Activated naive CD4-positive, alpha-beta T cell (primary cell): ENCODE measurements at places on chromosomes 1 and 21.

GRCh38 chr1:12415038-12415466 lies 185.2 kb downstream of the VPS13D start:
- no peak for DNase-seq

GRCh38 chr1:53574621-53575020 lies 115.4 kb downstream of the DMRTB1 start:
- no peak for DNase-seq

- DNase-seq = no peak
Measured at GRCh38 chr1:240093120-240093961, 1.7 kb downstream of the FMN2 start.

DNA sequence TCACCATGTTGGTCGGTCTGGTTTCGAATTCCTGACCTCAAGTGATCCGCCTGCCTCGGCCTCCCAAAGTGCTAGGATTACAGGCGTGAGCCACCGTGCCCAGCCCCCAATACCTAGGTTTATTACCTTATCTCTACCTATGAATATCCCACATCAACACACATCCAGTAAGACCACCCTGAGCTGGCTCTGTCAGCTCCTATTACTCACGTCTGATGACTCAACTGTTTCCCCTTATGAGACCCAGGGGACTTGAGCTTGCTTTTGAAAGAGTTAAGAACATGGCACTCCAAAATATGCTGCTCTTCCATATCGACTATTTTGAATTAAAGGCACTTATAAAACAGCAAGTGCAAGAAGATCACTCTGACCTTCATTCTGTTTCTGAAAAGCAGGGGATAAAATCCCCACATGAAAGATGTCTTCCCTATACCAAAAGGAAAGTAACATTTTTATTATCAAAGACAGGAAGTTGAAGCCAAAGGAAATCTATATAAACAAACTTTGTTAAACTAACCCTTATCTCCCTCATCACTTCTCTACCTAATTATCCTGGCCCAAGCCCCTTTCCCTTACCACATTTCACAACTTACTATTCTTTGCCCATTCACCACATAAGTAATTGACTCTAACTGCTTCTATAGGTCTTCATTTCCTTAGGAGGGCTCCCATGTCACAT lies 41.3 kb upstream of the OSBPL9 start:
- DNase-seq = no peak

- no peak for DNase-seq
Measured at GRCh38 chr1:59125154-59125553, 171.7 kb upstream of the FGGY start.

DNA sequence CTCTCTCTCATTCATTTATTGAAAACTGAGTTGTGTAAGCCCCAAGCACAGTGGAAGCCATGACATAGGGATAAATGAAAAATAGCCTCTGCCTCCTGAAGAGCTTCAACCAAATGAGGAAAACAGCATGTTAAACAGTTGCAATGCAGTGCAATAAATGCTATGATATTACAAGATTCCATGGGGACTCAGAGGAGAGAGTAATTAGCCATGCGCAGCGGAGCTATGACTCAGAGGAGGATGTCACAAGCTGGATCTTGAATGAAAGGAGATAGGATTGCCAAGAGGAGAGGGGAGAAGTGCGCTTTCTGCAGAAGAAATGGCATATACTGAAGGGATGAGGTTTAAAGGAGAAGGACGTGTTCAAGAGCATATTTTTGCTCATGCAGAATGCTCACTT lies 231.3 kb upstream of the PLXNA2 start:
- no peak for DNase-seq

DNA sequence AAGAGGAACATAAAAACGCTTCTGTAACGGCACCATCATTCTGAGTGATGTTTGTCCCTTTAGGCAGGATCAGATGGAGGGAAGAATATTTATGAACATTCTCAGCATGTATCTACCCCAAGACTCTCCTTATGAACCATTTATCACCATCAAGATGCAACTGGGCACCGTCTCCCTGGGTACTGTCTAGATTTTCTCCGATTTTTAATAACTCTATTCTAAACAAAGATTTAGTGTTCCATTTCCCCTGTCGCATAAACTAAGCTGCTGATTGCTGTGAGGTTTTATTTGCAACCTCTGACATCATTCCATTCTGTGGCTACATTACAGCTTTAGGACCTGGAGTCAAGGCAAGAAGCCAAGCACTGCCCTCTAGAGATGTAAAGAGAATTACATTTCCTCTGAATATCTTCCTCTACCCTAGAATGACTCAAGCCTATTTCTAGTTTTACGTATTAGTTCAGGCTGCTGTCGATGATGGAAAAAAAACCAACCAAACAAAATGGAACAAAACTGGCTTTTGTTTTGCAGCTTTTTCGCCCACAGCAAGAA lies 130.1 kb upstream of the MAP1LC3C start:
- no peak for DNase-seq

DNA sequence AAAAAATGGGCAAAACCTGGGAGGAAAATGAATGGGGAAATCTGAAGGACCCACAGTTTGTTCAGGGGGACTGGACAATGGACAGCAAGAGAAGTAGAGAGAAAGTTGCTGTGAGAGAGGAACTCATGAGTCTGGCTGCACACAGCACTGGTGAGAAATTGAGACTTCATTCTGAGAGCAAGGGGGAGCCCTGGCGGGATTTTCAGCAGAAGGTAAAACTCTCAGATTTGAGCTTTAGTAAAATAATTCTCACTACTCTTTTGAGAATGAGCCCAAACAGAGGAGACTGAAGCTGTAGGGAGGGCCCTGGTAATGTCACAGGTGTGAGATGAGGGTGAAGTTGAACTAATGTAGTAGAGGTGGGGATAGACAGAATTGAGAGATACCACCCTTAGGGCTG lies 438.6 kb downstream of the OMA1 start:
- no peak for DNase-seq

GRCh38 chr1:67869233-67869632 lies 36.0 kb upstream of the GNG12 start:
- no peak for DNase-seq

DNA sequence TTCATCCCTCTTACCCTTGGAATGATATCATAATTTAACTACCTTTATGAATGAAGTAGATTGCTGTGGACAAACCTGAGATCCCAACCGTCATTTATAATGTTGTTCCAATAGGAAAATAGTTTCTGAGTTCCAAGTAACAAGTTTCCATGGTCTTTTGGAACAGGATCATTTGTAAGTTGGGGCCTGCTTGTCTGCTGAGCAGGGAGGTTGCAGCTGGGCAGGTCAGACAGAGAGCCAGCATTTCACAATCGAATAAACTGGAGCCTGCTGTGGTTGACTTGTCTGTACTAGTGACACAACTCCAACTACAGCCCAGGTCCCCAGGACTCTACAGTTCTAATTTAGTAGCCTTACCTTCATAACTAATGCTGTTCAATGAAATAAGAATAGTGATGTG lies 18.6 kb upstream of the RALGPS2 start:
- DNase-seq = no peak

- no peak for DNase-seq
Measured at GRCh38 chr1:64975127-64975526, 8.8 kb upstream of the JAK1 start.

GRCh38 chr1:14815175-14815877 lies 216.8 kb downstream of the KAZN start:
- DNase-seq = no peak

DNA sequence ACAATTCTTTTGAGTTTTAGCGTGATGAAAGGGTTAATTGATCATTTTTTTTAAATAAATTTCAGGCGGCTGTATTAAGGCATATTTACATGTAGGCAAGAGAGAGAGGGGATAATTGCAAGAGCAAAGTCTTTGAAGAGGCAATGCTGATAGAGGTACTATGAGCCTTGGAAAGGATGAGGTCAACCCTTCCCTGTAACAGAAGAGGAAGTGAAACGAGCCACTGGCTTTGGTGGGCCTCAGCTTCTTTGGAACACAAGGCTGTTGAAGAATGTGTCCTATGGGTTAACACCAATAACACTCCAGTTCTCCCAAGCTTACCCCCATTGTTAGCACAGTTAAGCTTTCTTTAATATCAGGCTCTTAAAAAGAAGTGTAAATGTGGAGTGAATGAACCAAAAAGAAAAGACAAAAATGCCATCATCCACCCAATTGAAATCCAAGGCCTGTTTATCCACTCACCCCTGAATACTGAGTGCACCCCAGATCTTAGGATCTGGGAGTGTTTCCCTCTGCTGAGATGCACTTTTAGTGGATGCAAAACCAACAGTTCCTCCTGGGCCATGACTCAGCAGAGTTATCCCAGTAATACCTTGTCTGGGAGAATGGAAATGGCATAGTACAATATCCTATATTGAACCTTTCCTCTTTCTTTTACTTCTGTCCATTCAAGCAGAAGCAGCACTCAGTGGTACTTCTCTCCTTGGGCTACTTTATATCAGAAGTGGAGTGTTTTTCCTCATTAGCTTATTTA lies 216.4 kb downstream of the SLC44A5 start:
- no peak for DNase-seq

GRCh38 chr1:117176579-117176978 lies 34.1 kb downstream of the VTCN1 start:
- no peak for DNase-seq

DNA sequence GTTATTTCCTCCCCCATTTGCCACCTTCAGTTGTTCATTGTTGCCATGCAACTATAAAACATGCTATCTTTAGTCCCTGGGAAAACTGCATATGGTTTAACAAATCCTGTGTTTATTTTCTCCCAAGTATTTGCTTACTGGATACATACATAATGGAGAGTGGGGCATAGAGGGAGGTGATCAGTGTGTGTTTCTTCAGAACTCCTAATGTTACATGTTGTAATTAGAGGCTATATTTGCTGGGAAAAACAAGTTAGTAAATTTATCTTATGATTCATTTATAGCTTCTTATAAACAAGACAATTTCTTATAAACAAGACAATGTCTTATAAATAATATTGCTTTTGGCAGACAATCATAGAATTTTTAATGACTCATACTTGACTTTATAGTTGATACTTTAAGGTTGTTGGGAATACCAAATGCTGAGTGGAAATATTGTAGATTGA lies 7.3 kb upstream of the GIPC2 start:
- DNase-seq = no peak

- DNase-seq = no peak
Measured at GRCh38 chr21:33849834-33850233, 65.8 kb downstream of the ATP5PO start.

- DNase-seq = no peak
Measured at GRCh38 chr1:32398401-32398800, 4.2 kb upstream of the BSDC1 start.

DNA sequence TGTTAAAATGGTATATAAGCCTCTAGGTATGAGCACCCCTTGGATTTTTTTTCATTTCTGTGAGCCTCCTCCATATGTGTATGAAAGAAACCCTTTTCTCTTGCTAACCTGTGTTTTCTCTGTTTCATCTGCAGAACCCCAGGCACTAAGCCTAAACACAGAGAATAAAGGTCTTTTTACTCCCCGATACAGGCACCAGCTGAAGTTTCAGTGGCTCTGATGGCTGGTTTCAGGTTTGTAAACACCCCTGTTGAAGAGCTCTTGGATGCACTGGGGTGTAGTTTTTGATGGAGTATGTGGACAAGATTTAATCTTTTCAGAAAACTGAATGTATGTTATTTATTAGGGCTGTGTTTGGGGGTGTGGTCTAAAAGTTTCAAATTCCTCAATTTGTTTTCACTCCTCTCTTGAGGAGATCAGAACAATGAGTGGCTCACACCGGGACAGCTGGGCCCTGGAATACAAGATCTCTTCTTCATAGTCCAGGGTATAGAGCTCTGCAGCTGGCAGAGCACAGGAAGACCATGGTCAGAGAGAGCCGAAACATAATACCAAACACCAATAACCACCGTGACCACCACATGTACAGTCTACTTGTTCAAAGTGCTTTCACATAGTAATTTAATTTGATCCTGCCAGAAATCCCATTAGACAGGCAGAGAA lies 50.2 kb upstream of the VTCN1 start:
- no peak for DNase-seq

GRCh38 chr1:110243574-110243973 lies 33.5 kb downstream of the KCNC4 start:
- DNase-seq = no peak

- no peak for DNase-seq
Measured at GRCh38 chr1:2312515-2313301, 78.6 kb downstream of the MORN1 start.

DNA sequence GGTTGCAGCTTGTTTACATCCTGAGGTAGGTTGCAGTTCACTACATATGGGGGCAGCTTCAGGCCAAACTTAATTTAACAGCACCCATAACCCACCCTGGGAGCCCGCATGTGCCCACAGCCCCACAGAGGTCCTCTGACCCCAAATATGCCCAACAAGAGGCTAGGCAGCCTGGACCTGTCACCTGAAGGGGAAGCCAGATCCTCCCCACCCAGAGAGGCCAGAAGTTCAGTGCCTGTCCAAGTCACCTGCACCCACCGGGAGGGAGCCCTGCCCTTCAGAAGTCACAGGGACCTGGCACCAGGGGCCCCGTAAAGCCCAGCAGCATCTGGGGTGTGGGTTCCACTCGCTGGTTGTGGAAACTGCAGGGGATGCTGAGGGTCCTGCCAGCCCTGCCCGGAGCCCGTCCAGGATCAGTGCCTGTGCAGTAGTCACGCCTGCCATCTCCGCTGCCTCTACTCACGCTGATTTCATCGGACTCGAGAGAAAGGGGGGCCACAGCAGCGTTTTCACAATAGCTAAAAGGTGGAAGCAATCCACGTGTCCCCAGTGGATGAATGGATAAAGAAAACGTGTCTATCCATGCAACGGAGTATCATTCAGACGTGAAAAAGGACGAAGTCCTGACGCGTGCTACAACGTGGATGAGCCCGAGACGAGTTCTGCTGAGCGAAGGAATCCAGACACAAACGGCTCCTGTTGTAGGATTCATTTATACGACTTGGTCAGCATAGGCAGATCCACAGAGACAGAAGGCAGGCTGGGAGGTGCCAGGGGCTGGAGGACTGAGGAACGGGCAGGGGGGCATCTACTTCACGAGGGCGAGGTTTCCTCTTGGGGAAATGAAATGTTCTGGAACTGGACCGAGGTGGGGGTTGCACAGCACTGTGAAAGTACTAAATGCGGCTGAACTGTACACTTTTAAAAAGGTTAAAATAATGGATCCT lies 33.9 kb upstream of the COL6A2 start:
- DNase-seq = no peak

GRCh38 chr1:25922971-25923552 lies 16.8 kb upstream of the STMN1 start:
- DNase-seq = no peak

DNA sequence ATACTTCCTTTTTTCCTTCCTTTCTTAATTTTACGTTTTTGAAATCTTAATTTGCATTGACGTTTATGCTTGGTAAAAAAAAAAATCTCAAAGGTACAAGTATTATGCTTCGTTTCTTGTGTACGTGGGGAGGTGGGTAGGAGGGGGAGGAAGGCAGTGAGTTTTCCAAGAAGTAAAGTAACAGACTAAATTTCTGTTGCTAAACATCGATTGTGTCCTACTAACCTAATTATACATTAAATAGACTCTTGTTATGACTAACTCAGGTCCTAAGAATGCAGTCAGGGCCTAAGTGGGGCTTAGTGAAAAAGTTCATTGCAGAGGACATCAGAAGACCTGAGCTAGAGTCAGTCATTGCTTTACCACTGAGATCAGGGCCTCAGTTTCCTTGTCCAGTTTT lies 17.5 kb downstream of the NEK7 start:
- no peak for DNase-seq
